Kidney (tissue), 22 donors: ENCODE measurements at places on chromosomes 3 and 15. TPM values are rescaled to one million over a fixed set of nuclear protein-coding genes. Genes with fewer than 3 reads are reported as not detected.

Gene C15orf62
- total RNA-seq: 1.4 TPM

- H3K36me3 ChIP-seq: no peaks in the 10 kb centered on the region
- no peaks in the 10 kb centered on the region for H3K4me1 ChIP-seq
- no peak for DNase-seq
- H3K4me3 ChIP-seq: no peak overlapping the region
- no peak overlapping the region for H3K27ac ChIP-seq
- H3K27me3 ChIP-seq: peaks cover 2% of the 10 kb centered on the region
Observed at GRCh38 chr3:142958707-142959106, 4.8 kb downstream of the PAQR9 start.

Gene SPCS1
- total RNA-seq: 124 TPM

- H3K36me3 ChIP-seq: no peaks in the 10 kb centered on the region
- no peaks in the 10 kb centered on the region for H3K4me1 ChIP-seq
- no peak for DNase-seq
- no peak overlapping the region for H3K4me3 ChIP-seq
Observed at GRCh38 chr3:131636266-131636775, 133.6 kb upstream of the MRPL3 start.
